ENCODE measurements at places on chromosomes 6 and 20.
A peak's percentile ranks its signal among the peaks of the same experiment; 100 is the strongest.

DNA sequence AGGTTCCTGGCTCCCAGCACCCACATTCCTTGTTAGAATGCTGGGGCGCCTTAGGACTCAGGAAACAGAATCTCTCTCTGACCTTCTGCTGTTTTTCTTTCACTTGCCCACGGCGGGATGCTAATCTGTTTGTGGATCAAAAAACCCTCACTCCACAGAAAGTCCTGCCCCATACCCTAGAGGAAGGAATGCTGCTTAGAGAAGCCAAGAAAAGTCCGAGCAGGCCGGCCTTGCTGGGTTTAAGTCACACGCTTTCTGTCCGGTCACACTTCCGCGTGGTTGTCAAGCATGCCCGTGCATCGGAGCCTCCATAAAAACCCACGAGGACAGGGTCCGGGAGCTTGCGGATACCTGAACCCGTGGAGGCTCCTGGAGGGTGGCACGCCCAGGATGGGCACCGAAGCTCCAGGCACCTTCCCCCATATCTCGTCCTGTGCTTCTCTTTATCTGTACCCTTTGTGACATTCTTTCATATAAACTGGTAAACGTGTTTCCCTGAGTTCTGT, 223.1 kb downstream of the NRN1 start:
- no peak for DNase-seq

GRCh38 chr6:62891065-62891647, 320.1 kb upstream of the FKBP1C start:
- DNase-seq = peak; percentile 2

- DNase-seq = no peak
Measured at GRCh38 chr20:63898882-63899558, 4.1 kb downstream of the DNAJC5 start.

DNA sequence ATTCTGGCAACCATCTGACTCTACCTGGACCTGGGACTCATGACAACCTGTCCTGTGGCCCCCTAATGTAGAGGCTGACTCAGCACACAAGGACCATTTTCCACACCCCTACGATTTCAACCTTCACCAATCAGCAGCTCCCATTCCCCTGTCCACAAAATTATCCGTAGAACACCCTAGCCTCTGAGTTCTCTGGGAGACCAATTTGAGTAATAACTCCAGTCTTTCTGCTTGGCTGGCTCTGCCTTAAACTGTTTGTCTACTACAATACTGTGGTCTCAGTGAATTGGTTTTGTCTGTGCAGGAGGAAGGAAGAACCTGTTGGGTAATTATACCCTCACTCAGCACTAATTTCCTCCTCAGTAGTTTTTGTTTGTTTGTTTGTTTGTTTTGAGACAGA, 99.3 kb upstream of the MRPS10 start:
- no peak for DNase-seq

- no peak for DNase-seq
Measured at GRCh38 chr6:90364286-90364685, 67.6 kb upstream of the BACH2 start.

- DNase-seq = peak; percentile 50
Measured at GRCh38 chr6:3137057-3137777, 18.7 kb downstream of the BPHL start.

GRCh38 chr6:143941852-143942627, 66.0 kb downstream of the PLAGL1 start:
- DNase-seq = peak; percentile 61
